Activated B cell treated with CpG ODN at 0.5 μM for 24 hours (primary cell): ENCODE measurements at places on chromosomes 7 and 10. TPM values are rescaled to one million over a fixed set of nuclear protein-coding genes. Genes with fewer than 3 reads are reported as not detected.

DNA sequence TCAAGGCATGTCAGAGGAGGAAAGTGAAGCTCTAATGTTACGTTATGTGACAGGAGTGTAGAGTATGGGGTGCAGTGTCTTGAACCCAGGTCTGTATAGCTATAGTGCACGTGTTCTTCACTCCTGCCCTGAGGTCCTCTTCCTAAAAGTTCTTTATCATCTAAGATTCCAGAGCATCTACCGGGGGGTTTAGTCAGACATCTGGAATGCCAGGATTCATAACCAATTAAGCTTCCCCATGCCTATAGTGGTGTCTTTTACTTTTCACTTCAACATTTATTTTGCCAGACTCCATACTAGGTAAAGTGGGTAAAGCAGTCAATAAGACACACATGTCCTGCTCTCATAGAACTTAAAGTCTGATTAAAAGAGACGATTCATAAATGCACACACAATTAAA is 22.4 kb downstream of the PPP1R3C start:
- H3K4me1 ChIP-seq, result no peaks in the 10 kb centered on the region
- H3K4me3 ChIP-seq, result no peak overlapping the region
- H3K27ac ChIP-seq, result no peak overlapping the region
- no peaks in the 10 kb centered on the region for H3K36me3 ChIP-seq
- H3K27me3 ChIP-seq, result peaks cover 12% of the 10 kb centered on the region

GNGT1 gene
- not detected in 2 replicates for total RNA-seq

RBP4 gene
- total RNA-seq, result not detected in 2 replicates

GRCh38 chr7:118793582-118793981 is 569.1 kb downstream of the ANKRD7 start:
- no peak overlapping the region for H3K27ac ChIP-seq
- H3K4me1 ChIP-seq, result no peaks in the 10 kb centered on the region
- H3K36me3 ChIP-seq, result no peaks in the 10 kb centered on the region
- H3K27me3 ChIP-seq, result no peaks in the 10 kb centered on the region

CPN1 gene
- not detected in 2 replicates for total RNA-seq

- H3K36me3 ChIP-seq, result no peaks in the 10 kb centered on the region
- H3K27me3 ChIP-seq, result no peaks in the 10 kb centered on the region
- no peak overlapping the region for H3K4me3 ChIP-seq
- no peak for DNase-seq
- no peak overlapping the region for H3K27ac ChIP-seq
Measured at GRCh38 chr10:116120688-116121455, 152.1 kb downstream of the GFRA1 start.

GRCh38 chr7:6476596-6477317 is 29.0 kb upstream of the DAGLB start:
- H3K4me1 ChIP-seq, result peaks cover 60% of the 10 kb centered on the region
- no peaks in the 10 kb centered on the region for H3K27me3 ChIP-seq
- peak overlapping the region; percentile 24 for H3K27ac ChIP-seq
- DNase-seq, result no peak
- peaks cover 49% of the 10 kb centered on the region for H3K36me3 ChIP-seq

DNA sequence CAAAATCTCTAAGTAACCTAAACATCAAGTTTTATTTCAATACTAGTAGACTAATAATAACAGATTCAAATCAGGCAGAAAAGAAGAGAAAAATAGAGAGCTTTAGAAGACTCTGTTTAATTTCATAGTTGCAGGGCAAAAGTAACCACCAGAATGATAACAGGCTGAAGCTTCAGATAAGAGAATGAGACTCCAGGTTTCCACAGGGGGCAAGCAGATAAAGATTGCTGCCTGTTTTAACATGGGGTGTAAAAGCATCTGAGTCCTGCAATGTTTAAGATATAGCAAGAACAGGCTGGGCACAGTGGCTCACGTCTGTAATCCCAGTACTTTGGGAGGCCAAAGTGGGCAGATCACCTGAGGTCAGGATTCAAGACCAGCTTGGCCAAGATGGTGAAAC is 11.0 kb downstream of the CROT start:
- DNase-seq, result no peak
- H3K4me1 ChIP-seq, result no peaks in the 10 kb centered on the region
- peaks cover 38% of the 10 kb centered on the region for H3K36me3 ChIP-seq

GRCh38 chr7:135914346-135914745 is 62.8 kb downstream of the MTPN start:
- DNase-seq, result no peak
- peaks cover 11% of the 10 kb centered on the region for H3K4me1 ChIP-seq
- H3K27me3 ChIP-seq, result no peaks in the 10 kb centered on the region
- H3K36me3 ChIP-seq, result no peaks in the 10 kb centered on the region

DNA sequence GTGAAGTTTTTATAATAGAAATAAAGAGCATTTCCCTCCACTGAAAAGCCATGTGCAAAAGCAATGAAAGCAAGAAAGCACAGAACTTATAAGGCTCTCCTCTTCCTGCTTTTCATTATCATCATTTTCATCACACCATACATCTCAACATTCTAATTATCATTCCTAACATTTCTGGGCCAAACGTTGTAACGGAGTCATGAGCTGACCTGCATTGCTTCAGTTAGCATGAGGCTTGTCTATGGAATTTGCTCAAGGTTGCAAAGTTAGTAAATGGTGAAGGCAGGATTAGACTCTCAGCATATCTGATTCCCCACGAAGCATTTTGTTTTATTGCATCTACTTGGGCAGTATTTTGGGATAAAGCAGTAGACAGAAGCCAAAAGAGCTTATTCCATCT is 11.4 kb downstream of the SCIN start:
- no peak overlapping the region for H3K27ac ChIP-seq
- DNase-seq, result no peak
- H3K4me1 ChIP-seq, result peaks cover 9% of the 10 kb centered on the region
- H3K27me3 ChIP-seq, result no peaks in the 10 kb centered on the region
- H3K4me3 ChIP-seq, result no peak overlapping the region
- H3K36me3 ChIP-seq, result no peaks in the 10 kb centered on the region

LRMDA gene
- not detected in 2 replicates for total RNA-seq

- H3K36me3 ChIP-seq, result no peaks in the 10 kb centered on the region
- peaks cover 7% of the 10 kb centered on the region for H3K27me3 ChIP-seq
- no peak for DNase-seq
Measured at GRCh38 chr10:664301-664700, 25.2 kb downstream of the DIP2C start.

NACAD gene
- total RNA-seq, result 0.33 and 0.93 TPM in 2 replicates

GHRHR gene
- total RNA-seq, result not detected in 2 replicates

- no peak overlapping the region for H3K27ac ChIP-seq
- no peaks in the 10 kb centered on the region for H3K36me3 ChIP-seq
- no peak overlapping the region for H3K4me3 ChIP-seq
- H3K27me3 ChIP-seq, result peaks cover 5% of the 10 kb centered on the region
Measured at GRCh38 chr10:111493024-111493625, 416.3 kb downstream of the ADRA2A start.

DNA sequence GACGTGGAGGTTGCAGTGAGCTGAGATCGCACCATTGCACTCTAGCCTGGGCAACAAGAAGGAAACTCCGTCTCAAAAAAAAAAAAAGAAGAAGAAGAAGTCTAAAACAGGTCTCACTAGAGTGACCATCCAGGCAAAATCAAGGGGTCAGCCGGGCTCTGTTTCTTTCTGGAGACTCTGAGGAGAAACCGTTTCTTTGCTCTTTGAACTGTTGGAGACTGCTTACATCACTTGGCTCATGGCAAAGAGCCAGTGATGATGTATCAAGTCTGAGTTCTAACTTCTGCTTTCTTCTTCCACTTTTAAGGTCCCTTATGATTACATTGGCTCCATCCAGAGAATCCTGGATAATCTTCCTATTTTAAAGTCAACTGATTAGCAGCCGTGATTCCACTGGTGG is 306.8 kb downstream of the WDR11 start:
- H3K4me1 ChIP-seq, result no peaks in the 10 kb centered on the region
- peaks cover 4% of the 10 kb centered on the region for H3K27me3 ChIP-seq
- no peaks in the 10 kb centered on the region for H3K36me3 ChIP-seq

DNA sequence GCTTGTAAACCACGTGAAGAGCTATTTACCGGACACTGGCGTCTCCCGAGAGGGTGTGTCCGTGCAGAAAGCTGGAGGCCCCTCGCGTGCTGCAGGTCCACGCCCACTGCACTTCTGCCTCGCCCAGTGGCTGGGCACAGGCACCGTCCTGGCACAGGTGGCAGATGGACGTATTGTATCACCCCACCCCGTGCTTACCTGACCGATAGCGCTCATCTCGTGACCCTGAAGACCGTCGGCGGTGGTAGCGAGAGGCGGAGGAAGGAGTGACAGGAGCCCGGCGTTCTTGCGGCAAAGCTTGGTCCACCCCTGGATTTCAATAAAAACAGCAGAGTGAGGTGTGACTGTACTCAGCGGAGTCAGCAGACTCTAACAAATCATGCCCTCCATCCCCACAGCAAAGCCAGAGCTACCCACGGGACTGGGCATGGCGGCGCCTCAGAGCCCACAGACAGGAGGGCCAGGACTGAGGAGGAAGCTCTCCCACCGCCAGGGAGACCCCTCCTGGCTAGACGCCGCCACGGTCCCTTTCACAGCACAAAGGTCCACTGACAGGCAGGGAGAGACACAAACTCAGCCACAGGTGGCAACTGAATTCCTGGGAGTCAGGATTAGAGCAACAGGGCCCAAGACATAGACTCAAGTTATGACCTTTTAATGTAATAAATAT is 217.1 kb downstream of the DIP2C start:
- H3K4me3 ChIP-seq, result no peak overlapping the region
- no peak for DNase-seq
- H3K36me3 ChIP-seq, result no peaks in the 10 kb centered on the region
- H3K27me3 ChIP-seq, result peaks cover 15% of the 10 kb centered on the region

DNA sequence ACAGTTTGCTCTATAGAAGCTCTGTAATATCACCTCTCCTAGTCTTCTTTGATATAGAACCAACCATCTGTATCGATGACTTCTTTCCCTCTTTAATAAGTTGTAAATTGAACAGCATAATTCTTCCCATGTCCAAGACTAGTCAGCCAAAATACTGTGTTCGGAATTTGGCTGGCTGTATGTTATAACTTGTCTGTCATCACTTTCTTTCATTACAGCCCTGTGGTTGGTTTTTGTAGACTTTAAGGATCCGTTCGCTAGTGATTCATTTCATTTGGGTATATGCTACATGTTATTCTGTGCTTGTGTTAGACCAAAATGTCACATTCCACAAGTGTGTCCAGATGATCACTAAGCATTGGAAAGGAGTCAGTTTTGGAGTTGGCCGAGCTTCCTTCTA is 155.4 kb upstream of the ITGB1 start:
- no peak overlapping the region for H3K4me3 ChIP-seq
- peak overlapping the region; percentile 76 for H3K27ac ChIP-seq
- DNase-seq, result no peak

OPN4 gene
- not detected in 2 replicates for total RNA-seq

GRCh38 chr7:22333680-22334141 is 23.2 kb downstream of the RAPGEF5 start:
- no peak overlapping the region for H3K27ac ChIP-seq
- no peak overlapping the region for H3K4me3 ChIP-seq
- DNase-seq, result no peak
- H3K36me3 ChIP-seq, result no peaks in the 10 kb centered on the region

GRCh38 chr10:27446091-27446918 is 57.8 kb upstream of the RAB18 start:
- H3K4me1 ChIP-seq, result peaks cover 2% of the 10 kb centered on the region
- H3K27me3 ChIP-seq, result peaks cover 3% of the 10 kb centered on the region
- no peak overlapping the region for H3K27ac ChIP-seq

GPER1 gene
- 2.7 and 3.0 TPM in 2 replicates for total RNA-seq

DNA sequence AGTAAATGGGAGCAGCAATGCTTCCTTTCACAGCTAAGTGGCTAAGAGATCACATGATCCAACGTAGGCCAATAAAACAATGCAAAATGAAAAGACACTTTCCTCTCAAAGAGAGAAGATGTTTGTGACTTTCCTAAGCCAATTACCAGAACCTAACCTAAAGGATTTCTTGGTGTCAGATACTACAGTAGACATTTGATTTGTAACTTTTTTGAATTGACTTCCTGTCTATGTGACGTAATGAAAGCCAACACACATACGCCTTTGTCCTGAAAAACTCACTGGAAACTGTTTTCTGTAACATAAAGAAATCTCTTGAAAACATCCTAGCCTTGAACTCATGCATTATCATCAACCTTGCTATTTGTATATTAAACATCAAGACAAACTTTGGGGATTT is 417.1 kb downstream of the GPAM start:
- no peak for DNase-seq
- H3K27ac ChIP-seq, result no peak overlapping the region
- no peak overlapping the region for H3K4me3 ChIP-seq
- H3K27me3 ChIP-seq, result peaks cover 5% of the 10 kb centered on the region
- H3K36me3 ChIP-seq, result no peaks in the 10 kb centered on the region
- H3K4me1 ChIP-seq, result no peaks in the 10 kb centered on the region

ZSCAN21 gene
- 10.6 and 11.3 TPM in 2 replicates for total RNA-seq

DNA sequence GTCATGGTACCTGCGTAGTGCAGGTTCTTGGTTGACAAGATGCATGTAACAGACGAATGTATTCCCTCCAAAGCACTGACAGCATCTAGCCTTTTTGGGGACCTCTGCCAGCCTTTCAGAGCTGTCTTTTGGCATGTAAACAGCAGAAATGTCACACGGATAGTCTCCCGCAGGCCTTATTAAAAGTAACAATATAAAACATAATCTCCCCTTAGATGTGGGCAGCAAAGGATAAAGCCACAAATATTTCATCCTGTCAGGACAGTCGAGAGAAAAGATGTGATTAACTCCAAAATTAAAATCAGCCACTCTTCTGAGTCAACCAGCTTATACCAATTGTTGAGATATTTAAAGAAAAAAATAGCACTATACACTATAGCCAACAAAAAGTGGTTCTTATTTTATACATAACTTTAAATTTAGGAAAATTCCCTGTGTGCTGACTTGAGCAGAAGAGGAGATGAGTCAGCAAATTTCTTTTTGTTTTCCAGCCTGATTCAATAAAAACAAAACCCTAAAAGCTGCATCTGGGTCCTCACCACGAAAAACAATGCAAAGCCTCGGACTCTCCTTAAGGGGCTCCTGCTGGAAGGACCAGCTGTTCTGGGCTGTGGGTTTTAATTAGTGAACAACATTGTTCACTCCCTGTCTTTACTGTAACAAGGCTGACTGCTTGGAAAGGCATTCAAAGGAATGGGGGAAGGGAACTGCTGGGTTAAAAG is 240.2 kb downstream of the ADAM12 start:
- H3K27me3 ChIP-seq, result no peaks in the 10 kb centered on the region
- H3K4me3 ChIP-seq, result no peak overlapping the region
- DNase-seq, result no peak
- no peak overlapping the region for H3K27ac ChIP-seq

DNA sequence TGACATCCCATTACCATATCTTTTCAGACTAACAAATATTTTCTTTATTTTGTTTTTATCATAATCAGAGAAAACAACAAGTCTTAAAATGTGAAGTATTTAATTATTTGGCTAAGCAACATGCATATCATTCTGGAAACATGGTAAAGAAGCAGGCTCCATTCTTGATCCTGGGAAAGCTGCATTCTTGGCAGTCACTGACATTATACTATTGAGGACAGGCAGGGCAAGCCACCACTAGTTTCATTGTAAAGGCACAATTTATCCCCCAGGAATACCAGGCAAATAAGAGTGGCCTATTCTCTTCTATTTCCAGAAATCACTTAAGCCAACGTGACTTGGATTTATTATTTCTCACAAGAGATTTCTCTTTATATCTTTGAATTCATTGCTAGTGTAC is 153.8 kb upstream of the AKR1E2 start:
- DNase-seq, result no peak
- H3K4me3 ChIP-seq, result no peak overlapping the region

GRCh38 chr10:14476641-14477407 is 146.1 kb upstream of the FRMD4A start:
- no peak overlapping the region for H3K4me3 ChIP-seq
- peaks cover 37% of the 10 kb centered on the region for H3K27me3 ChIP-seq
- no peaks in the 10 kb centered on the region for H3K36me3 ChIP-seq

- H3K4me1 ChIP-seq, result no peaks in the 10 kb centered on the region
- H3K36me3 ChIP-seq, result no peaks in the 10 kb centered on the region
- no peak overlapping the region for H3K4me3 ChIP-seq
- no peak for DNase-seq
- H3K27me3 ChIP-seq, result no peaks in the 10 kb centered on the region
Measured at GRCh38 chr7:10655031-10655430, 318.6 kb upstream of the PHF14 start.
